B cell (primary cell): ENCODE measurements at places on chromosomes 4 and X. TPM values are rescaled to one million over a fixed set of nuclear protein-coding genes. Genes with fewer than 3 reads are reported as not detected.

Gene FAAH2
- 15.6 and 18.0 TPM in 2 replicates for total RNA-seq

Gene SLC10A6
- total RNA-seq, result not detected in 2 replicates

Gene SHOX
- not detected in 2 replicates for total RNA-seq

Gene CLGN
- total RNA-seq, result 0.15 TPM in 1 of 2 replicates, not detected in the other

Gene TNIP3
- not detected in 2 replicates for total RNA-seq

Gene GIMD1
- total RNA-seq, result not detected in 2 replicates

DNA sequence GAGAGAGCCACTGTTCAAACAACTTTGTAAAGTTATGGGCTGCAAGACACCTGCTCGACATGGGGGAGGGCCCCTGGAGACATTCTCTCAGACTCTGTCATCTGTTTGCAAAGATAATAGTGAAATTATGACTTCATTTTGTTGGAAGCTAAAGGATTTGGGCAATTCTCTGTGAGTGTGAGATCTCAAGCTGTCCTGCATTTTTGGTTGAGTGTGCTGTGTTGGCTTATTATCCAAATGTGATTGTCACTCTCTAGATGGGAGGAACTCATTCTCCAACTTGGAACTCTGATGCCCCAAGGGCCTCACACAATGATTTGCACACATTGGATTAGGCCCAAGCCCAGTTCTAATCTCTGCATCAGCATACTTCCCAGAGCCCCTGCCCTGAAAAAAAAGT lies 63.7 kb downstream of the STK32B start:
- DNase-seq, result no peak

- no peak for DNase-seq
These were observed 813.5 kb upstream of the SLIT2 start for GRCh38 chr4:19438233-19438632.

GRCh38 chr4:56466910-56467283 lies 520 bp upstream of the SRP72 start:
- DNase-seq, result no peak

- DNase-seq, result peak; percentile 15
These were observed 88.2 kb upstream of the USP9X start for GRCh38 chrX:40996886-40997530.

DNA sequence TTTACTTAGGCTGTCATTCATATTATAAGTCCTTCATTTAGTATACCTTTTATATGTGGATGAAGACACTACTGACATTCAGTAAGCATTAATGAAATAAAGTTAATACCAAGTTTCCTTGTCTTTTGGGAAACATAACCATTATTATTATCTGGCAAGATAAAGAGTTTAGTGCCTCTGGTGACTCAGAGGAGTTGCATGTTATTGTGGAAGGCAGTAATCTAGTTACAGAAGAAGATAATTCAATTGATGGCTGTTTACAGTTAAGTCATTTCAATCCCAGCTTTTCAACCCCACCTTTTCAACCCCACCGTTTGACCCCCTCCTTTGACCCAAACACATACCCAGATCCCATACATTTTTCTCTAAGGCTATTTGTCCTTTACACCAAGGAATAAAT lies 143.8 kb downstream of the FANCB start:
- DNase-seq, result no peak

GRCh38 chrX:22278375-22278774 lies 5.7 kb downstream of the CBLL2 start:
- no peak for DNase-seq

DNA sequence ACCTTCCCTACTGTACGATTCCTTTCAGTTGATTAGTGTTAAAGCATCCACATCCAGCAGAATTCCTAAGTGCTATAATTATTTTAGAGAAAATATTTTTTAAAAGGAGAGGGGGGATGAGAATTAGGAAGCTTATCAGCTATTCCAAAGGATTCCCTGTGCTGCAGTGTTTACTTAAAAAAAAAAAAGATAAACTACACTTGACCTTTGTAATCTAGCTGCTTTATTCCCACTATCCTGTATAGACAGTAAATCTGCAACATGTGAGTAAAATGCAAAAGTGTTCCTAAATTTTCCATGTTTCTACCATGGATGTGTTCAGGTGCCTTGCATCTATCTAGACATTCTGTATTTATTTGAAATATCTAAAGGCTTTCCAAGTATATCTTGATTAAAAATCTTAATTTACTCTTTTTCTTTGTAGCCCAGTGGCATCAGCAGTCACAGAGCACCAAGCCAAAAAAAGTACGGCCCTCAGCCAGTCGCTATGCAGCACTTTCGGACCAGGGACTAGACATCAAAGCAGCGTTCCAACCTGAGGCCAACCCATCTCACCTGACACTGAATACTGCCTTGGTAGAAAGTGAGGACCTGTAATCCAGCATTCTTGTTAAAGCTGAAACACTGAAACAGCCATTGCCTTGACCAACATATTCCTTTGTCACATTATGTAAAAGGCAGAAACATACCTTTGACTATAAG lies 84.1 kb downstream of the CBR4 start:
- no peak for DNase-seq

DNA sequence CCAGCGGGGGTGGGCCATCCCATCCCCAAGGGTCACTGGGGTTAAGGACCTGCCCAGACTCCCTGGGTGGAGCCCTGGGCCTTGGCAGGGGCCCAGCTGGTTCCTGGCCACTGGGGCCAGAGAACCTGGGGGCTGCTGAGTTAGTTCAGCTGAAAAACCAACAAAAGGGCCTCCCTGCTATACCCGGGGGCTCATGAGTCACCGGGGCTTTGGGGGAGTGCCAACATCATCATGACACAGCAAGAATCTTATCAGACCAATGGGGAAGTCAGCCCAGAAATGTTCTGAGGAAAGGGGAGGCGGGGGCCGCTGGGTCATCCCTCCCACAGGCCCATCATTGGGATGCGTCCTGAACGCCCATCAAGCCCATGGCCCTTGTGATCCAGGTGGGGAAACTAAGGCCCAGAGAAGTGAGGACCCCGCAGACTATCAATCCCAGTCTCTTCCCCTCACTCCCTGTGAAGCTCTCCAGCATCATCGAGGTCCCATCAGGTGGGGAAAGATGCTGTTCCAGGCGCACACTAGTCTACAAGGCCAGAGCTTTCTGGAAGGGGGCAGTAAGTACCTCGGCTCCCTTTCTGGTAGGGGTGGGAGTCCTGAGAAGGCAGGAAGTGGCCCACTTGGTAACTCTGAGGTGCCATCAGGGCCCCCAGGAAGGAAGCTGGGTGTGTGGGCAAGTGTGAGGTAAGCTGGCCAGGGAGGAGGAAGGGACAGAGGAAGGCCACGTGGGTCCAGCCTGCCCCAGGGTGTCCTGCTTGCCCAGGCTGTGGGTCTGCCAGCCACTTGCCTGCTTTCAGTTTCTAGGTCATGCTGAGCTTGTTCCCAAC lies 4.5 kb downstream of the G6PD start:
- DNase-seq, result peak; percentile 27

- no peak for DNase-seq
These were observed 53.9 kb upstream of the KIAA1210 start for GRCh38 chrX:119181491-119181890.

DNA sequence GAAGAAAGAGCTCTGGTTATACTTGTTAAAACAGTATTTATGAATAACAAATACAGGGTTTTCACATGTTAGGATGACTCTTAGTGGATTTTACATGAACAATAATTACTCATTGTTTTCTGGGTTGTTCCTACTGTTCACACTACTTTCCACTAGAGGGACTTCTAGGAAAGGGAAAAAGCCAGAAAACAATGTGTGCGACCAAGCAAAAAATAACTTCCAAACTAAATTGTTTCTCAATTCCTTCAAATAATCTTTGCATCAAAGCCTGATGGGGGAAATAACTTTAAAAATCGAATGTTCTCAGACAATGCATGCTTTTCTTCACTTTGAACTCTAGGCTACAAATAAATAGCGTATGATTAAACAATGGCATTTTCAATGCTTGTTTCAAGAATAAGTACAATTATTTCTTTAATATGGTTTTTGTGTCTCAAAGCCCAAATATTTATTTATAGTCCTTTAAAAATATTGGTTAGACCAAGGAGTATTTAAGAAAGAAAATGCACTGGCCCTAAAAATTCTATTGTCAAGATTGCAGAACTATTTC lies 72.1 kb upstream of the ETNPPL start:
- DNase-seq, result no peak

DNA sequence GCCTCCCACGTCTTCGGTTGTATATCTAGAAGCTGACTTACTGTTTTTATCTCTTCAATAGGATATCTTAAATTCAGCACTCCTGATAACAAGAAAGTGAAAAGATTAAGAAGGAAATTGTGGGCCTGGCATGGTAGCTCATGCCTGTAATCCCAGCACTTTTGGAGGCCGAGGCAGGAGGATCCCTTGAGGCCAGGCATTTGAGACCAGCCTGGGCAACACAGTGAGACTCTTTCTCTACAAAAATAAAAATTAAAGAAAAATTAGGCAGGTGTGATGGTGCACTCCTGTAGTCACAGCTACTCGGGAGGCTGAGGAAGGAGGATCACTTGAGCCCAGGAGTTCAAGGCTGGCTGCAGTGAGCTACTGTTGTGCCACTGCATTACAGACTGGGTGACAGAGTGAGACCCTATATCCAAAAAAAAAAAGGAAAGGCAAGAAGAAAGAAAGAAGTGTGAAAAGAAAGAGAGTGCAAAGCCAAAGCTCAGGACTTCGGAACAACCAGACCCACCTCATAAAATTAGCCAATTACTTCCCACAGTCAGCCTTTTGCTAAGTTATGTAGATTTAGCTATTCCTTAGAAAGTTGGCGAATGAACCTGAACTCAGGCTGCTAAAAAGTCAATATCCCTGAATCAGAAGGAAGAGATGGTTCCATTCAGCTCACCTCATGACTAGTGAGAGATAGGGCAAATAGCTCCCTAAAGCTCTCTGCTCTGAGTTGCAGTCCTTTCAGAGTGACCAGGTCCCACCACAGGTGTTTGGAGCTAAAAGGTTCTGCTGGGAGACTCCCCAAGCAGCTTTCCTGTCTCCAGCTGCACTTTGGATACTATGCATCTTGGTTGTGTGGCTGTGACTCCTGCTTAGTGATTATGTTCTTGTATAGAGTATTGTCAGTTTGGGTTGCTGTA lies 9.2 kb downstream of the FGG start:
- no peak for DNase-seq

DNA sequence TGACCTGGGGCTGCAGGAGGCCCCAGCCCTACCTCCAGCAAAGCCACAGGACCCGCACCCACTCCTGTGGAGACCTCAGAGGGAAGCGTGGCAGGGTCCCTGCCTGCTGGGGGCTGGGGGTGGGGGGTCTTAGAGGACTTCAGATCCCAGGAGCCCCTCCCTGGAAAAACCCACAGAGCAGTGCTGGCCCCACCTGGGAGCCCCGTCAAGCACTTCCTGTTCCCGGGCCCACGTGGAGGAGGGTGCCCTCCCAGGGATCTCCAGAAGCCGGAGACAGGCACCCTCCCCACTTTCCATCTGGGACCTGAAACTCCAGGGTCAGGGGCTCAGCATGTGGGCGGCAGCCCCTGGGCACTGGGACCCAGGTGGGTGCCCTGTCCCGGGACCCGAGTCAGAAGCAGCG lies 32.0 kb downstream of the TACC3 start:
- no peak for DNase-seq

DNA sequence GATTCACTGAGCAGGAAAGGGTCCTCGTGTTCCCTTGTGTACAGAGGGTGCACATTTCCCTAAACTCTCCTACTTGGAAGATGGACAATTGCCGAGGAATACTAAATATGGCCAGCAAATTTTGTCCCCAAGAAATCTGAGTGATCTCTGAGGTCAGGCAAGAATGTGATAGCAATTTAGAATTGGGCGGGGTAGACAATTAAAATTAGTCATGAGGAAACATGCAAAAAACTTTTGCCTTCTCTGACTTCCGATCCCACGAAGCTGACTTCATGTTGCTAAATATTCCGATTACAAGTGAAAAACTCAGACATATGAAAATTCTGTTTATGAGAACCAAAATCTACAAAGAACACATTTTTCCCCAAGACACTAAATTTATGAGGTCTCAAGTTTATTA lies 453.9 kb upstream of the ZFP42 start:
- no peak for DNase-seq

- DNase-seq, result no peak
These were observed 345.7 kb upstream of the HS3ST1 start for GRCh38 chr4:11774346-11774745.

DNA sequence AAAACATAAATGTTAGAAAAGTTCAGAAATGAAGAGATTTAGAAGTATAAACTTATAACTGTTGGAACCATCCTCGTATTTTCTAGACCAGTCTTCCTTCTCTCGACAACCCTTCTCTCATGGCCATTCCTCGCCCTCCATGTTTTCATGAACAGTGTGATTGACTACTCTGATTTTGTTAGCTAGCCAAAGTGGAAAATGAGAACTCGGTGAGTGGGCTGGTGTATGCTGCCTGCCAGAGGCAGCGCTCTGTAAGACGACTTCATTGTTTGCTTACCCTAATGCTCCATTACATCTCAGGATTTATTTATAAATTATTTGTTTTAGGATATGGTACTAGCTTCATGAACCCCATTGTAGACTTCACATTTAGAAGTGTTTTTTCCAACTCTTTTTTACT lies 153.0 kb downstream of the CBR4 start:
- DNase-seq, result no peak

DNA sequence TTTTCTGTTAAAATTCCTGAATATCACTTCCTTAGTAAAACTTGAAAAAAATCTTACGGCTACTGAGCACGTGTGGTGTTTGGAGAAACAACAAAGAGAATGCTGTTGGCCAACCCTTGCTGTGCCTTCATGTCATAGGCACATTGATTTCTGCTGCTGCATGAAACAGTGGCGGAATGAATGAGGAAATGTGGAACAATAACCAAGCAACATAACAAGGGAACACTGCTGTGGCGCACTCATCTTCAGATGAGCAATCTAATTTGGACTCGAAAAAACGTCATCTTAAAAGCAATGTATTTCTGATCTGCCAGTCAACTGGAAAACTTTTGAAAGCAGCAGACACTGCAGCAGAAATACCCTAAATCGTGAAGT lies 51.4 kb downstream of the PROM1 start:
- no peak for DNase-seq

DNA sequence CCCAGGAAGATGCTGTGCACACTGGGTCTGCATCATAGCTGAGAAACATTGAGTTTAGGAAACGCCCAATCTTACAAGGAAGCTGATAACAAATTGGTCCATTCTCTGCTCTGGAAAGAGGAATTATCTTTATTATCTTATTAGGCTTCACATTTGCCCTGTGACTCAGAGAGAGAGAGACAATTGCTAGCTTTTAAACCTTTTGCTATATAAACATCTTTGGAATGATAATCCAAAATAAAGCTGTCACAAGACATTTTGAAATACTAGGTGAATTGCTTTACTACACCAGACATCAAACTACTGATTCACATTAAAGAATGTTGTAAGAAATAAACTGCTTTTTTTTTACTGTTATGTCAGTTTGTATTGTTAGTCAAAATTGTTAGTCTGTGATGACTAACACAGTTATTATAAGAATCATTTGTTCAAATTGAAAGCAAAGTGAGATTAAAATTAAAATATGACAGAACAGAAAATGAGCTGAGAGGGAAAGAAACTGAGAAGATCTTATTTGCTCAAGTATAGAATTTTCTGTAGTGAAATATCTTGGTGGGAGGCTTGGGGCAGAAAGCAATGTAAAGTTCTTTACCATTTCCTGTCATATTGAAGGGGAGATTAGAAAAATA lies 765.4 kb upstream of the PCDH10 start:
- DNase-seq, result no peak

- no peak for DNase-seq
These were observed 184.5 kb downstream of the CLCN4 start for GRCh38 chrX:10341309-10341708.

GRCh38 chr4:6257247-6258025 lies 12.2 kb upstream of the WFS1 start:
- DNase-seq, result peak; percentile 28

- no peak for DNase-seq
These were observed 63.1 kb upstream of the SPP1 start for GRCh38 chr4:87912164-87913004.

GRCh38 chrX:39470588-39471407 lies 627.0 kb downstream of the BCOR start:
- no peak for DNase-seq

- no peak for DNase-seq
These were observed 497.5 kb downstream of the KCNIP4 start for GRCh38 chr4:21451032-21451431.
